ENCODE measurements at places on chromosomes 3 and 15.

- DNase-seq: no peak
Measured at GRCh38 chr3:127730171-127730570, 57.4 kb downstream of the ABTB1 start.

GRCh38 chr3:132218817-132219755 is 98.1 kb upstream of the ACP3 start:
- no peak for DNase-seq

- DNase-seq: no peak
Measured at GRCh38 chr3:75294124-75294523, 370.0 kb upstream of the FRG2C start.

DNA sequence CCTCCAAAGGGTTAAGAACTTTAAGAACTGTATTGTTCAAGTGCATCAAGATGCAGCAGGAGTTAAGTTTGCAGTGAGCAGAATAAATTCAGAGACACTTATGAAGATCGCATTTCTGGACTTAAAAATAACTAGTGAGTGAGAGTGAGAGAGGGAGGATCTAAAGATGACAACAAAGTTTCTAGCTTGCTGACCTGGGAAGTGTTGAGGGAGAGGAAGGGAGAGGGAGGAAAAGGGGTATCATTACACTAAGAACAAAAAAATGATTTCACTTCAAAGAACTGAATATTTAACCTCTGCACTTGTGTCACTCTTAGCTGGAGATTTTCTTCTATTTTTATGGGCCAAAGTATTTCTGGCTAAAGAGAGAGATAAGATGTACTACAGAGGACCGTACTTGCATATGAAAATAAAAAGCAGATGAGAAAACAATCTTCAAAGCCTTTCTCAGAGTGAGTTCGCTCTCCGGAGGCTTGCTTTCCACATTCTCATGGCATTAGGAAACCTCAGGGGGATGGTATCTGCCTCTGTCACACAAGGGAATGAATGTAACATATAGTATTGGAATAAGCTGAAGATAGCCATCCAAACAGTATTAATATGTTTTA is 91.4 kb upstream of the TJP1 start:
- DNase-seq: no peak

DNA sequence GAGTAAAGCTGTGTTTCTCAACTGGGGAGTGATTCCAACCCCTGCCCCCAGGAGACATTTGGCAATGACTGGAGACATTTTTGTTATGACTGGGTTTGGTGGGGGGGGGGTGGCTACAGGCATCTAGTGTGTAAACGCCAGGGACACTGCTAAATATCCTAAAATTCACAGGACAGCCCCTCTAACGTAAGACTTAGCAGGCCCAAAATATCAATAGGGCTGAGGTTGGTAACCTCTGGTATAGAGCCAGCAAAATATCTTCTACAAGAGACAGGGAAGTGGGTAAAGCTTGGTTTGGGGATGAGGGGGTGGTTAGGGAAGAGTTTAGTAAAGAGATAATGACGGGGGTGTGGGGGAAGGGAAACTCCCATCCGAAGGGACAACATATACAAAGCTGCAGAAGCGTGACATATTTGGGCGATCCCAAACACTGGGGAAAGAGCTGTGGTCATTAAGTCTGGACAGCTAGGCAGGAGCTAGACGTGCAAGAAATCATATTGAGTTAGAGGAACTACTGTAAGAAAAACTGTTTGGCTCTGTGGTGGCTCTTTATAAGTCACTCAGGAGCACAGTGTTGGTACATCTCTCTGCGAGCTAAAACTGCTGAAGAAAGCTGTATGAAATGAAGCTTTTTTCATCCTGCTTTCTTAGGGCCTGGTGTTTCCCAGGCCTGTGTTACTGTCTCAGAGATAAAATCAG is 697 bp upstream of the TRIM69 start:
- DNase-seq: no peak

DNA sequence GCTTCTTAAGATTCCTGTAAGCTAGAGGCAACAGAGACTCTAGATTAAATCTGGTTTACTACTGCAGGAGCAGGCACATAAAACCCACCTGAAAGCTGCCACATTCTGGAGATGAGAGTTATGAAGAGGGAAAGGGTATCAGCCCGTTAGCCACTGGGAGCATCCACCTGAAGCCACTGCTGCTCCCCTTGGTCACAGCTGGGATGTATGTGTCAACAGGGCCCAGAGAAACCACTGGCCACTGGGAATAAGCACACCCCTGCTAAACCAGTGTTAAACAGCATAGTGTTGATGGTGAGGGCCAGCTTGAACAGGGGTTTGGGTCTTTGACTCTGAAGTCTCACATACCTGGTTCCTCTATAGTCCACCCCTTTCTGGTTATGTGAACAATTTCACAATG is 10.9 kb downstream of the SLCO2A1 start:
- DNase-seq: no peak

DNA sequence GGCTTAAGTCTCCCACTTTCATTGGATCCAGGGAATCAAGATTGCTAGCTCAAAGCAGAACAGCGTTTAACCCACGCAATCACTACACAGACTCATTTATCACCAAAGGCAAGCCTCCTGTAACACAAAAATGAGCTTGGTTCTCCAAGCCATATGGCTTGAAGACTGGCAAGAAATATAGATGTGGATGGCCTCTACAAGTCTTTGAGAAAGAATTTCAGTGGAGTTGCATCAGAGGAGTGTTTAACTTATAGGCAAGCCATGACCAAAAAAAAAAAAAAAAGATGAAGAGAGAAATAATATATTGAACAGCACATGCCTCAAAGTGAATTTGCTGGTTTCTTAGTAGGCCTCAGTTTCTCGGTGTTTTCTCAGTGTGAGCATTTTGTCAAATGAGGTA is 27.3 kb downstream of the PDZRN3 start:
- no peak for DNase-seq

DNA sequence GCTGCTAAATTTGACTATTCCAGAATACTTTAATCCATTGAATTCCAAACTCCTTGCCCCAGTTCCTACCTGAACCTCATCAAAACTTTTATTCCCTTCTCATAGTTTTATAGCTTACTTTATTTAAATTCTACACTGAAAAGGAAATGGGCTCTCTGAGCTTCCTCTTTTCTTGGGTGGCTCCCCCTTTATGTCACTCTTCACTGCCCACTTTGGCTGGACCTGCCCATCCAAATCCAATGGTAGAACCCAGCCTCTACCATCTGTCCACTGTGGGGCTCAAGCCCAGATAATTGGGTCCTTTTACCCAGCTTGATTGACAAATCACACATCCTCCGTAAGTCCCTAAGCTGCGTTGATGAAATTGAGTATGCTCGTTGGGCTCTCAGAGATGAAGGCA is 216.5 kb downstream of the BBX start:
- DNase-seq: no peak

- no peak for DNase-seq
Measured at GRCh38 chr15:101105059-101105891, 146.6 kb downstream of the CHSY1 start.

DNA sequence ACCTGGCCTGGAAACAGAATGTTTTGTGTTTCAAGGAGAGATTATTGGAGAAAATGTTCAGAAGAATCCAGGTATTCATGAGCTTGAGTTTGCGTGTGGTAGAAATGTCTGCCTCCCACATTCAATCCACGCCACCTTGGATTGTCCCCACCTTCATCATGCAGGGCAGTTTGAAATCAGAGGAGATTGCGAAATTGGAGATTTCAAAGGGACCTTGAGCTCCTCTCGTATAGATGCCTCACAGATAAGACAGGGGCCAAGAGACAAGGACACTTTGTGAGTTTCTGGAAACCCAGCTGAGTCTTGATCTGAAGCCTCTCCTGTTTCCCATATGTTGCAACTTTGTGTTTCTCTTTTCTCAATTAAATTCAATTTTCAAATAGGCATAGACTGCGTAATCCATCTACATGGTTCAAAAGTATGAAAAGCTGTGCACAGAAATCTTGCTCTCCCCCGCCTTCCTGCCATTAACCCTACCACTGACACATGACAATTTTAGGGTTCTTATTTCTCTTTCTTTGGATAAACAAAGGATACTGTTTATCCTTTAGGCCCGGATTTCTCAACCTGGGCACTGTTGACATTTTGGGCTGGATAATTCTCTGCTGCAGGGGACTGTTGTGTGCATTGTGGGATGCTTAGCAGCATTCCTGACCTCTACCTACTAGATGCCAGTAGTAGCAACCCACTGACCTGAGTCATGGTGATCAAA is 53.8 kb downstream of the CMTM8 start:
- no peak for DNase-seq

GRCh38 chr3:58404396-58404795 is 29.2 kb downstream of the PDHB start:
- no peak for DNase-seq

DNA sequence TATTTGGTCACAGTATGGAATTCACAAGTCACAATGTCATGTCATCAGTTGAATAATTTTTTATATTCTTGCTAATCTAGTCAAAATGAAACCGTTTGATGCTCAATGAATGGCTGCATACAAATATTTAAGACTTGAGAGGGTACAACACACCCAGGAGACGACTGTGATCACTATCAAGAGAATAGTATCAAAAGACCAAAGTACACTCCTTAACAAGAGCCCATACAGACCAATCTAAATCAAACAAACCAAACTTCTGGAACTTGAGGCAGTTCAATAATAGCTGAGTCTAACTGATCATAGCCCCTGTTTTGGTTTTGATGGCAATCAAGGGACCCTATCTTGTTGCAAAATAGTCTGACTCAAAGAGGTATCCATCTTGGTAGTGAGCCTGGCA is 265.1 kb downstream of the THSD4 start:
- no peak for DNase-seq

- DNase-seq: no peak
Measured at GRCh38 chr15:84828086-84828908, 11.1 kb downstream of the ALPK3 start.

DNA sequence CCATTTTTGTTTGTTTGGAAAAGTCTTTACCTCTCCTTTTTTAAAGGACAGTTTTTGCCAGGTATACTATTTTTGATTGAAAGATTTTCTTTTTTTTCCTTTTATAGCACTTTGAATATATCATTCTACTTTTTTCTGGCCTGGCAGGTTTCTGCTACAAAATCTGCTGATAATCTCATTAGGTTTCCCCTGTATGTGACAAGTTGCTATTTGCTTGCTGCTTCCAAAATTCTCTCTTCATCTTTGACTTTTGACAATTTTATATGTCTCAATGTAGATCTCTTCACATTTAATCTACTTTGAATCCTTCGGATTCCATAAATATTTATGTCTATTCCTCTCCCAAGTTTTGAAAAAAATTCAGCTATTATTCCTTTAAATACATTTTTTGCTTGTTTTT is 838.5 kb downstream of the IGSF11 start:
- no peak for DNase-seq

DNA sequence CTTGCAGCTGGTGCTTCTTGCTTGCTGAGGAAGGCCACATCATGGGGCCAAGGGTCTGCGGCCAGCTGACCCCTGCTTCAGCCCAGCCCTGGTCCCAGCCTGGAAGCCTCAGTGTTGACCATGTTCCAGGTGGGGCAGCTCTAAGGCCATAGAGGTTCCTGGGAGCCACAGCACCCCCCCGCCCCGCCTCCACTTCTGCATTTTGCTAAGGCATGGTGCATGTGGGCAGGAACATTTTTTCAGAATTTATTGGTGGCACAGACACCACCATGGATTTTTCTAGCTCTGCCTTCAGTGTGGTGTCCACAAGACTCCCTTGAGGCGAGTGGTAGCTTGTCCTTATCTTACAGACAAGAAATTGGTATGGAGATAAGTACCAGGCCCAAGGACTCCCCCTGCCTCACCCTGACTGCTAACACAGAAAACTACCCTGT is 1.9 kb upstream of the CHST14 start:
- no peak for DNase-seq

DNA sequence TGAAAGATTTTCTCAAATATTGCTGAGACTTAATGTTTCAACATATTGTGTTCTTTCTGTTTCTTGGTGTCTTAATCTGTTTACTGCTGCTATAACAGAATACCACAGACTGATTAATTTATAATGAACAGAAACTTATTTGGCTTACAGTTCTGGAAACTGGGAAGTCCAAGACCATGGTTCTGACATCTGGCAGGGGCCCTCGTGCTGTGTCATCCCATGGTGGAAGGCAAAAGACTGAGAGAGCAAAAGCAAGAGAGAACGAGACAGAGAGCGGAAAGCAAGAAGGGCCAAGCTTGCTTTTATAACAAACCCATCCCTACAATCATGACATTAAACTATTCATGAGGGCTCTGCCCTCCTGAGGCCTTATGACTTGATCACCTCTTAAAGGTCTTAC is 88.7 kb downstream of the ARNT2 start:
- DNase-seq: no peak

DNA sequence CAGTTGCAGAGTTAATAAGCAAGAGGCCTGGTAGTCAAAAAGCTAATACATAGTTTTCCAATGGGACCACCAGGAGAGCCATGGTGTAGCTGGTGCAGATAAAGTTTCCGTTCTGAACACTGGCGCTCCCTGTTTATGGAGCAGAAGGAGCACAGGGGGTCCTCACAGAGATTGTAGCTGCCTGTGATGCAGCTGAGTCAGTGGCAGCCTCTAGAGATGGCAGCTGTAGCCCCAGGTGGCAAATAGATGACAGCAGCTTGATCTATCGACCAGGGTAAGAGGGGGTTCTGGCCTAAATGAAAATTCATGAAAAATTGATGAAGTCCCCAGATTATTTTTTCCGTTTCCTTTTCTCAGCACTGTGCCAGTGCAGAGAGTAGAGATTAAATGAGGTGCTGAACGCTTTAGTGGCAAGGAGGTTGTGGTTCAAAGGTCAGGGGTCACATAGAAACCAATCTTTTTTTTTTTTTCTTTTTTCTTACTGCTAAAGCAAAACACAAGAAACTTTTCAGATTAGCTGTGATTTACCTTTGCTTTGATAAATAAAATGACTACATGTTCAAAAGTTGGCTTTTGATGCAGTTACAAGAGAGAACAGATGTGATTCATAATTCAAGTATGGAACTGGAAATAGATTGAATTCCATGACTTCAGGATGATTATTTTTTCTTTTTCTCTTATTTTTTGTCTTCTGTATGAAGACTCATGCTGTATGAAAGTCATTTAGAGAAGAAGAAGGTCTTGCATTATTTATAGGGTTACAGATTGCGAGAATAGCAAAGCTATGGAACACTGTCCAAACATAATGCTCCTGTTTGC is 63.3 kb downstream of the ROBO2 start:
- no peak for DNase-seq

GRCh38 chr15:88649286-88649733 is 10.5 kb downstream of the ISG20 start:
- peak; percentile 76 for DNase-seq

- DNase-seq: no peak
Measured at GRCh38 chr3:39401983-39402382, 4.5 kb upstream of the RPSA start.

- DNase-seq: peak; percentile 28
Measured at GRCh38 chr15:69400850-69401249, 13.3 kb upstream of the KIF23 start.

DNA sequence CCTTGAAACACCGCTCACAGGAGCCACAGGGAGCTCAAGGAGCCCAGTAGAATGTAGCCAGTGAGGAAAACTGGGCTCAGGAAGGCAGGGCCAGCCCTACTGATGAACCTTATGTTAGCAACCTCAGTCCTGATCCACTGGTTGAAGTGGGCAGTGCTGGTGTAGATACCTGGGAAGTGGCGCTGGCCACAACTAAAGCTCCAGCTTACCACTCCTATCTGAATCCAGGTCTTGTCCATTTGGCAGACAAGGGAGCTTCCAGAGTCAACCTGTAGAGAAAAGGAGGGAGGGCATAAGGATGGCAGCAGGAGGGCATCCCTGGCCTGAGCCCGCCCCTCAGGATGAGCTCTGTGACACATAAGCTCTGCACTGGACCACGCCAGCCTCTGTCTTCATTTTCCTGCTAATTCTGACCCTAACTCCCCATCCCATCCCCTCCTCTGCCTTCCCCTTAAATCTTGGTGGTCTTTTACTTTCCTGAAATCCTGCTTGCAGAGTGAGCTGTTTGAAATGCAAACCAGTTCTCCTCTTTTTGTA is 2.1 kb upstream of the PRSS50 start:
- no peak for DNase-seq

All from stimulated activated CD8-positive, alpha-beta memory T cell treated with anti-CD3 and anti-CD28 coated beads, Interleukin-2, amount 100 ng/mL, for 48 hours (primary cell).